ENCODE measurements at places on chromosomes 5 and 9. TPM values are rescaled to one million over a fixed set of nuclear protein-coding genes. Genes with fewer than 3 reads are reported as not detected.

GRCh38 chr5:139878093-139878492 is 82.5 kb downstream of the PSD2 start:
- H3K27ac ChIP-seq, result no peak overlapping the region
- H3K27me3 ChIP-seq, result no peaks in the 10 kb centered on the region
- DNase-seq, result no peak
- H3K4me3 ChIP-seq, result no peak overlapping the region
- H3K36me3 ChIP-seq, result no peaks in the 10 kb centered on the region

DNA sequence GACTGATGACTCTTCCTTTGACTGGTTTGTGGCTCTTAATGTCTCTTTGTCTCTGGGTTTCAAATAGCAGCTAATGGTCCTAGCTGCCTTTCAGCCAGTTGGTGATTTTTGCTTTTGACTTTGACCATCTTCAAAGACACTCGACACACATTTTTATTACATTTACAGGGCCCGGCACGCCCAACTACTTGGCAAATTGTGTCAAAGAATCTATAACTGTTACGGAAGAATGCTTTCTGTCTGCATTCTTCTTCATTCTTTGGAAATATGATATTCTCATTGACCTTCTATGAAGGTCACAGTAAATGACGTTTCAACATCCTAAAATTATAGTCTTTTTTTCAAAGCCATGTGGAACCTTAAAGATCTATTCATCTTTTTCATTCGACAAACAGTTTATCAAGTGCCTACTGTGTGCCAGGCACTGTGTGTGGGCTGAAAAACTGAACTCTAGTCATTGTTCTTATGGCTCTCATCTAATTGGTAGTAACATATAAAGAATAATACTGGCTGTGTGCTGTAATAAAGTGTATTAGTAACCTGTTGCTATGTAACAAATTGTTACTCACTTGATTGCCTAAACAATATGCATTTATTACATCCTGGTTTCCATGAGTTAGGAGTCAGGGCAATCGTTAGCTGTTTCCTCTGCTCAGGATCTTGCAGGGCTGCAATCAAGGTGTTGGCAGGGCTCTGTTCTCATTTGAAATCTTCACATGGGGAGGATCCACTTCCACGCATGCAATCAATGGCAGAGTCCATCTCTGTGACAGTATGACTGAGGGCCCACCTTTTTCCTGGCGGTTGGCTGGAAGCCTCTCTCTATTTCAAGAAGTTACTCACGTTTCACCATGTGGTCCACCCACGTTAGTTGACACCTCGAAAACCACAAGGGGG is 7.0 kb upstream of the WHRN start:
- H3K27ac ChIP-seq, result no peak overlapping the region
- H3K36me3 ChIP-seq, result no peaks in the 10 kb centered on the region
- H3K27me3 ChIP-seq, result no peaks in the 10 kb centered on the region
- no peak for DNase-seq

DNA sequence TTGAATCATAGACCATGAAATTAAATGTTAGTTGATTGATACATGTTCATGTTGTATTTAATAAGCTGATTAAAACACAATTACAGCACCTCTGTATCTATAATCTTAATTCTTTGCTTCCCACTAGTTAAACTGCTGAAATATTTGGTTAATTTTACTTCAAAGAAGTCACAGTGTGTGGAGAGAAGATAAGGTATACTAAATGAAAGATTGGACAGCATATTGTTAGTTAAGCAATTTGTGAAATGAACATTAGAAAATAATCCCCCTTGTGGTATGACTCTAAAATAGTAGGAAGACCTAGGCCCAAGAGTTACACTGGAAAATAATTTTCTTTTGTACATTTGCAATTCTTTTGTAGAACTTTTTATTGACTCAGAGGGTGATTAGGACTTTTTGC is 30.3 kb downstream of the MAN2A1 start:
- no peaks in the 10 kb centered on the region for H3K36me3 ChIP-seq
- H3K4me3 ChIP-seq, result no peak overlapping the region

DNA sequence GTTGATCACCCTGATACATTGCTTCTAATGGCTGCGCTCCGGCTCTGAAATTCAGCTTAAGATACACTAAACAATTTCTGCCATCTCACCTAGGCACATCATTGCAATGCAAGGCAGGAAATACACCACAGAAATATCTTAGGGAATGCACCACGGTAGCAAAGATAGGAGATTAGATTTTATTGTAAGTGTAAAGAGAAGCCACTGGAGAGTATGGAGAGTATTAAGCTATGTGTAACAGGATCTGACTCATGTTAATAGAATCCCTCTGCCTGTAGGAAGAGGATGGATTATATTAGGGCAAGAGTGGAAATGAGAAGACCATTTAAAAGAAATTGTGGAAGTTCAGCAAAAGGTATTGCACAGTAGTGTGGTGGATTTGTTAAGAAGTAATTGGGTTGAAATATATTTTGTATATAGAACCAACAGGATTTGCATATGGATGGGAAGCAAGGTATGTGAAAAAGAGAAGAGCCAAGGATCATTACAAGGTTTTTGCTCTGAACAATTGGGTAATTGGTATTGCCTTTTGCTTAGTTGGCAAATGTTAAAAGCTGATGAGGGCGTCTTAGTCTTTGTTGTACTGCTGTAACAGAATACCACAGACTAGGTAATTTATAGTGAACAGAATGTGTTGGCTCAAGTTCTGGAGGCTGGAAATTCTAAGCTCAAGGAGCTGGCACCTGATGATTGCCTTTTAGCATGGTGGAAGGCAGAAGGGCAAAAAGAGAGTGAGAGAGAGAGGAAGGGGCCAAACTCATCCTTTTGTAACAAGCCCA is 636.1 kb downstream of the PSAT1 start:
- no peak overlapping the region for H3K27ac ChIP-seq
- H3K27me3 ChIP-seq, result no peaks in the 10 kb centered on the region
- no peaks in the 10 kb centered on the region for H3K36me3 ChIP-seq
- no peaks in the 10 kb centered on the region for H3K4me1 ChIP-seq
- no peak for DNase-seq

DNA sequence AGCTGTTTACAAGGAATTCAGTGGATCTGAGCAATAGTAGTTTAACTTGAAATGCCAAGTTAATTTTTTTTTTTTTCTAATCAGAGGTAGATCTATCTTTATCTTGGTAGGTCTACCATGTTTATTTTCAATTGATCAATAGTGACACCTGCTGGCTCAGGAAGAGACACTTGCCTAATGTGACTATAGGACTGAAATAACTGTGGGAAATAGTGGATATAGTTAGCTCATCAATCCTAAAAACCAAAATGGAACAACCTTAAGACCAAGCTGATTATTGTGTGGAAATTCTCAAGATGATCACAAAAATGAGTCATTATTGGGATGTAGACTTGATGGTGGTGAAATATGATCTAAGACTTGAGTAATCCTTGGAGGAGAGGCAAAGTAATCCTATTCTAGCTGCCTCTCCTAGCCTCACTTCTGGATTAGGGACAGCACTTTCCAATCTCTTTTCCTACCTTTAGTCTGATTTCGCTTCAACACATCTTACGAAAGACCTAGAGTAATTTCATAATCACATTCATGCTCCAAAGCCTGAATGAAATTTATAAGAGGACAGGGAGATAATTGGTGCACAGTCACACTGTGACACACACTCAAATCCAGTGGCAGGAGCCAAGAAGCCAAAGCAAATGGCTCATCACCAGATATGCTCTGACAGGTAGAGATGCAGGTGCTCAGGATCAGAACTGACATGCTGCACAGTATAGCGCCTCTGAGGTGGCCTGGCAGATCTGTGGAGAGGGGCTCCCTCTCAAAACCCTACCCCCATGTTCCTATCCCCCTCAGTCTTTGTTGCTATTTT is 156.3 kb downstream of the HMHB1 start:
- H3K27ac ChIP-seq, result no peak overlapping the region
- no peaks in the 10 kb centered on the region for H3K27me3 ChIP-seq
- H3K36me3 ChIP-seq, result no peaks in the 10 kb centered on the region
- no peak overlapping the region for H3K4me3 ChIP-seq
- DNase-seq, result peak; percentile 4

- H3K36me3 ChIP-seq, result no peaks in the 10 kb centered on the region
- no peaks in the 10 kb centered on the region for H3K4me1 ChIP-seq
- H3K4me3 ChIP-seq, result no peak overlapping the region
- no peaks in the 10 kb centered on the region for H3K27me3 ChIP-seq
These were observed 4.3 kb upstream of the SLC6A18 start for GRCh38 chr5:1220831-1221230.

DNA sequence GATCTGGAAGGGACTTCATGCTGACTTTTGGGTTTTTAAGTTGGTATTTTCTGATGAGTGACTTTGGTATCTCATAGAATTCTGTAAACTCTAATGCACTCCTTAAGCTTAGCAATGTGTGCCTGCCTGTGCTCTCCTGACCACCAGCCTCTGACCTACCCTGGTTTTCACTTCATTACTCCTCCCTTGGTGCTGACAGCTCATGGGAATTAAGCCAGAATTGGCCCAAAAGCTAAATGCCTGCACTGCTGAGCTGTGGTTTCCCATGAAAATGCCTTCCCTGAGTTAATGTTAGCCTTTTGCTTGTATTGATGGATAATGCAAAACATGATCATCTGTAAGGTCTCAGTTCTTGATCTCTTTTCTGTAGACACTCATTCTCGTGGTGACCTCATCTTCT is 308.0 kb downstream of the DOCK8 start:
- H3K27me3 ChIP-seq, result no peaks in the 10 kb centered on the region
- H3K4me1 ChIP-seq, result no peaks in the 10 kb centered on the region
- H3K4me3 ChIP-seq, result no peak overlapping the region
- no peaks in the 10 kb centered on the region for H3K36me3 ChIP-seq
- no peak for DNase-seq

DNA sequence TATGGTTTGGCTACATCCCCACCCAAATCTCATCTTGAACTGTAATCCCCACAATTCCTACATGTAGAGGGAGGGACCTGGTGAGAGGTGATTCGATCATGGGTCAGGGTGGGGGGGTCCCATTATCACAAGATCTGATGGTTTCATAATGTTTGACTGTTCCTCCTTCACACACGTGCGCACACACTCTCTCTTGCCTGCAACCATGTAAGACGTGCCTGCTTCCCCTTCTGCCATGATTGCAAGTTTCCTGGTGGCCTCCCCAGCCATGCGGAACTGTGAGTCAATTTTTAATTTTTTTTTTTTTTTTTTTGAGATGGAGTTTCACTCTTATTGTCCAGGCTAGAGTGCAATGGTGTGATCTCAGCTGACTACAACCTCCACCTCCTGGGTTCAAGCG is 27.0 kb downstream of the FAM169A start:
- no peaks in the 10 kb centered on the region for H3K36me3 ChIP-seq
- H3K4me3 ChIP-seq, result no peak overlapping the region
- no peak overlapping the region for H3K27ac ChIP-seq
- no peaks in the 10 kb centered on the region for H3K4me1 ChIP-seq

- H3K27me3 ChIP-seq, result no peaks in the 10 kb centered on the region
- no peaks in the 10 kb centered on the region for H3K36me3 ChIP-seq
- no peak for DNase-seq
- H3K27ac ChIP-seq, result no peak overlapping the region
These were observed 5.9 kb downstream of the PLK2 start for GRCh38 chr5:58454025-58454424.

GRCh38 chr5:124045412-124045811 is 533.4 kb downstream of the CSNK1G3 start:
- no peaks in the 10 kb centered on the region for H3K4me1 ChIP-seq
- no peak for DNase-seq
- no peak overlapping the region for H3K27ac ChIP-seq
- no peaks in the 10 kb centered on the region for H3K27me3 ChIP-seq
- no peak overlapping the region for H3K4me3 ChIP-seq

GRCh38 chr9:93038918-93039317 is 19.6 kb upstream of the SUSD3 start:
- no peaks in the 10 kb centered on the region for H3K4me1 ChIP-seq
- no peak for DNase-seq
- no peak overlapping the region for H3K4me3 ChIP-seq

DNA sequence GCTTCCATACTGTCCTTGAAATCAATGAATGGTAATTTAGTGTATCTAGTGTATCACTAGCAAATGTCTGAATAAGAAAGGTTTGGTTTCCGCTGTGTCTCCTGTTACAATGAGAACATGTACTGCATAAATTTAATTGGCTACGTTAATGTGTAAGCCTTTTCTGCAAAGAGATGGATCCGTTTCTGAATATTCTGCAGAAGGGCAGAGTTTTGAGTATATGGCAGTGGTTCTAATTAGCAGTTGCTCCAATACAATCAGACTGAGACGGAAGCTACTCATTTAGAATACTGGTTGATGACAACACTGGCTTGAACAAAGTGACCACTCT is 555 bp upstream of the PCDHGC4 start:
- DNase-seq, result no peak
- no peaks in the 10 kb centered on the region for H3K27me3 ChIP-seq
- no peak overlapping the region for H3K27ac ChIP-seq
- no peaks in the 10 kb centered on the region for H3K4me1 ChIP-seq

GRCh38 chr9:7983490-7983889 is 183.9 kb upstream of the DMAC1 start:
- H3K36me3 ChIP-seq, result no peaks in the 10 kb centered on the region
- H3K27me3 ChIP-seq, result no peaks in the 10 kb centered on the region
- H3K4me1 ChIP-seq, result no peaks in the 10 kb centered on the region
- no peak overlapping the region for H3K27ac ChIP-seq
- no peak overlapping the region for H3K4me3 ChIP-seq
- DNase-seq, result no peak

The CDKN2A gene
- total RNA-seq, result 4.5 TPM

The GRXCR2 gene
- total RNA-seq, result not detected

The APBA1 gene
- total RNA-seq, result 7.5 TPM

The GARIN3 gene
- not detected for total RNA-seq

The GFI1B gene
- total RNA-seq, result 0.85 TPM

All from prostate gland (tissue), 2 donors.